ENCODE measurements at places on chromosomes 3 and 15.

GRCh38 chr3:103904991-103905390, 1461.7 kb upstream of the ALCAM start:
- no peak for DNase-seq

DNA sequence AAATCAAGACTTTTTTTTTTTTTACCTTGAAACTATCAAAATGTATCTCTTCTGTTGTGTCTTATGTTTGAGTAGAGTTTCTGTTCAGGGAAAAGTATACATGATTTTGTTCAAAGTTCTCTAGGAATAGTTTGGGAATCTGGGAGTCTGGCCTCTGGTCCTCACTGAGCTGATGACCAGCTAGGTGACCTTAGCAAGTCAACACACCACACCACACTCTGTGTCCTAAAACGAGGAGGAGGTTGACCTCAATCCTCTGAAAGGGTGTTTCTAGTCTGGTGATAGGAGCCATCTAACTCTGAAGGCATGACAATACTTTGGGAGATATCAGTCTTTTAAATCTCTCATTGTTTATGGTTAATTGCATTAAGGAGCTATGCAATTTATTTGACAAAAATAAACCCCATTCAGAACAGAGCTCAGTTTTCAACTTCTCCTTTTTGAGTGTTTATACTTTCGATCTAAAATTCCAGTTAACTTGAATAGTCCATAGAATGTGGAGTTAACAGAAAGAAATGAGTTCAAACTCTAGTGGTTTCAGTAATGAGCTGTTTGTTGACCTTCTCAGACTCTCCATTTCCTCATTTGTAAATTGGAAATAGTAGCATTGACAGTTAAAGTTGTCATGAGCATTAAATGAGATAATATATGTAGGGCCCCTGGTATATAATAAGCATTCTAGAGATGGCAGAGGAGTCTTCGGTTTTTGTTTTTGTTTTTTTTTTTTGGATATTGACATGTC, 112.2 kb upstream of the LRRN1 start:
- no peak for DNase-seq

DNA sequence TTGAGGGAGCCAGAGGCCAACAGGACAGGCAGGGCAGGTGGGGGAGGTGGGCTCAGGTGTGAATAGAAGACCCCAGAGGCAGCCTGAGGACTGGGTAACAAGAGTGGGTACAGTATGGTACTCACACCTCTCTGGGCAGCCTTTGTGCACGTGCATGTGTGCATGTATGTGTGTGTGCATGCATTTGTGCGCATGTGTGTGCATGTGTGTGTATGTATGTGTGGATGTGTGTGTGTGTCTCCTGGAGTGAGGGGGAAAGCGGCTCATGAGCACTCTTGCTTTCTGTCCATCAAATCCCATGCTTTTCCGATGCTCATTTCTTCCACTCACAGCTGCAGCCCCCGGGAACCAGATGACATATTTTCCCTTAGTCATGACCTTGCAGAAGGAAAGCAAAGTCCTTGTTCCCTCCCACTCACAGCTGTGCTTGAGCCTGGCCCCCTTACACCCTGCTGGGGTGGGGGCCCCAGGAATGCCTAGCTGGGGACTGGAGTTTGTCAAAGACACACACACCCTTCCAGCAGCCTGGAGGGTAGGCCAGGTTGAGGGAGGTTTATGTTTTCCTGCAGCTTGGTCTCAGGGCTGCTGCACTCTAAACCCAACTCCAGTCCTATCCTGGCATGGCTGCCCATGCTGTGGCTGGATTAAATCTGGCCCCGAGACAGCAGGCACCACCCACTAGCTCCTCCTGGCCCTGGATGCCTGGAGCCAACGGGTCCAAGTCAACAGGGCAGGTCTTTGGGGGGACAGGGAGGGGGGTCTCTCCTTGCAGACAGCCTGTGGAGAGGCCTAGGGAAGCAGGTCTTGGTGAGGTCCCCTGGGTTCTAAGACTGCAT, 22.5 kb downstream of the CCDC33 start:
- peak; percentile 45 for DNase-seq

DNA sequence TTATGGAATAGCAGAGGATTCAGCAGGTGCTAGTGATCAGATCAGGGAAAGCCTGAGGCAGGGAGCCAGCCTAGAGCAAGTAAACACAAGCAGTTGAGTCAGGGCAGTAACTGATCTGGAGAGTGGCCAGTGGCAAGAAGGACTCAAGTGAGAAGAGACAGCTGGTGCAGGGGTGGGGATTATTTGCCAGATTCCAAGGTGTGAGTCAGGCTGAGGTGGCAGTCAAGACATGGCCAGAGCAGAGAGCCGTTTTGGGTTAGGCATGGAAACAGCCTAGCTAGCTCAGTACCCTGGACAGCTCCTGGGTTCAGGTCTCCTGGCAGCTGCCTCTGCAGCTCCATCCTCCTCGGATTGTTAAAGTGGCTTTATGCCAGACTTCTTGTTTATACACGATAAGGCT, 281.9 kb upstream of the ONECUT1 start:
- DNase-seq, result no peak

- no peak for DNase-seq
These were observed 512.1 kb downstream of the ROBO1 start for GRCh38 chr3:79255702-79256101.

DNA sequence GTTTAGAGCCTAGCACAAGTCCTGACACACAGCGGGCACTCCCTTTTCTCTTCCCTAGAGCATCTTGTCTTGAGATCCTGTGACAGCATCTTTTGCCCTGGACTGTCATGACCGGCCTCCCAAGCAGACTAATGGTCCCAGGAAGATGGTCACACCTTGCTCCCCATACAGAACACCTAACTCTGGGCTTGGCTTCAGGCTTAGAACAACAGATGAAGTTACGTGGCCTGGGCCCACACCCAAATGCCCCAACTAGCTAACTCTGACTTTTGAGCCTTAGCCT, 781 bp upstream of the IP6K1 start:
- no peak for DNase-seq

- no peak for DNase-seq
These were observed 32.7 kb upstream of the DCUN1D1 start for GRCh38 chr3:183013074-183013473.

- DNase-seq, result no peak
These were observed 212.2 kb upstream of the GPR149 start for GRCh38 chr3:154642145-154642544.

DNA sequence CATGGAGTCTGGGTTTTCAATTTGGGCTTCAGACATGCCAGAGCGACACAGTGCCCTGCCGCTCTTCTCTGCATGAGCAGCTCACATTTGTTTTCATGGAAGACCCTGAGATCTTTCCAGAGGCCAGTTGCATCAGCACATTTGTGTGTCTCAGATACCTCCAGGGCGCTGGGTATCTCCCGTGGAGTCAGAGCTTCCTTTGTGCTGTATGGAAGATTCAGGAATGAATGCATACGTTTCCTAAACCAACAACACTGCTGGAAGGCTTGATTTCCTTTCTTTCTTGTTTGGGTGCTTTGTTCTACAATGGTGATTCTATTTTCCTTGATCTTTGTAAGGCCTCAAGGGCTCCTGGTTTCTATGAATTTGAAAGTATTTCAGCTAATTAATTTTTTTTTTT, 106.5 kb downstream of the CACNA2D3 start:
- DNase-seq, result no peak

DNA sequence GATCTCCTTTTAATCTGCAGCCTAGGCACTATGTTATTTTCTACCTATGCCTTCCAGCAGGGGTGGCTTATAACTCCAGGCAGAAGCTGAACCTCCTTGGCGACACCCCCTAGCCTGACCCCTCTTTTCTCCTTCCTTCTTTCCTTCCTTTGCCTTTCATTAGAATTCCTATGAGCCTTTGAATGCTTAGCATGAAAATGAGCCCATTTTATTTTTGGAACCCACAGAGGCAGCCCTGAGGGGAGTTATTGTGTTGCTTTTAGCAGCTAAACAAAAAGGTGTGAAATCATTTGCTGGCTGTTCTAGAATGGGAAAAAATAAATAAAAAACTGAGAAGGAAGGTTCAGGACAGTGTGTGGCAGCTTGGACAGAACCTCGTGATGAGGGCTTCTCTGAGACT, 164.6 kb upstream of the ICE2 start:
- no peak for DNase-seq

- DNase-seq, result no peak
These were observed 284 bp upstream of the TSC22D2 start for GRCh38 chr3:150407808-150408220.

DNA sequence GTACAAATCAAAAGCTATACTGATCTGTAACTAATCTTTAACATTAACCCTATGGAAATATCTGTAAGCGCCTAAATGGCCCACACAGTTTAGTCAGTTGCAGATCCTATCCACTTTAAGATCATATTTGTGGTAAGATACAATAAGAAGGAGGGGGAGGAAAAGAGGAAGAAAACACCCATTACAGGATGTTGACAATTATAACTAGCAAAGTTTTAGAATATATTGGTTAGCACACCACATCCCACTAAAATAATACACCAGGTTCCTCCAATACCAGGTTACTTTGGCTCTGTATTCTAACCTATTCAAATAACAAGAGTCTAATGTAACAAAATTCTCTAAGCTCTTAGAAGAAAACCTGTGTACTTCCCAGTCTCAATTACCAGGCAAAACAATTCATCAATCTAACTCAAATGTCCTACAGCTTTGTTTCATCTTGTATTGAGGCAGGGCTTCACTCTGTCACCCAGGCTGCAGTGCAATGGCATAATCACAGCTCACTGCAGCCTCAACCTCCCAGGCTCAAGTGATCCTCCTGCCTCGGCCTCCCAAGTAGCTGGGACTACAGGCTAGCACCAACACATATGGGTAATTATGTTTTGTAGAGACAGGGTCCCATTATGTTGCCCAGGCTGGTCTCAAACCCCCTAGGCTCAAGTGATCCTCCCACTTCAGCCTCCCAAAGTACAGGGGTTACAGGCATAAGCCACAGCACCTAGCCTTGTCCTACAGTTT, 4.2 kb downstream of the SLC4A7 start:
- no peak for DNase-seq

DNA sequence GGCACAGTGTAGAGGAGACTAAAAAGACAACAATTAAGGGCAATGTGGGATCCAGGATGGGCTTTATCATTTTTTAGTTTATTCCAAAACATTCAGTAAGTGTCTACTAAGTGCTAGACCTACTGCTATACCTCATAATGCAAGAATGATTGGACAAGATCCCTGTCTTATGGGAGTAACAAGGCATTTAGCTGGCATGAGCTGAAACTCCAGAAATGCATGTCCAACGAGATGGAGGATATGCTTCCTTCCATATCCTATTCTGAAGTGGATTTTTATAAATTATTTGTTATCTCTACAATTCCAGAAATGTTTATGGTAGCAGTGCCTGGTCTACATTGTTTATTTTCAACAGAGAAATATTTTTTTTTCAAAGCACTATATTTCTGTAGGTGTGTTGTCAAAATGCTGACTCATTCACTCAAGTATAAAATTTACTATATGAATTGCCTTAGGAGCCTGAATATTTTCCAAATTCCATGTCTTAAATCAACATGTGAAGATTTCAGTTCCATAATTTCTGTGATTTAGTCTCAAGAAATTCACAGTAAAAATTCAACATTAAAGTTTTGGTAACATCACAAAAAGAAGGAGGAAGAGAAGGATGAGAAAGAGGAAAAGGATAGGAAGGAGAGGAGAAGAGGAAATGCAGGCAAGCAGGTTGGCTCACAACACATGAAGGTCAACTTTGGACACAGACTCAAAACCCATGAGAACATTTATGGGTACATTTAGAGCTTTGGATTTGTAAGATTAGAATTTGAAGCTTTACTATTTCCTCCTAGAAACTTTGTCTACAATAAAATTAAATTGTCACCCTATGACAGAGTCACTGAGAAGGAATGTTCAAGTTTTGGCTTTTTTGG, 88.6 kb downstream of the P3H2 start:
- DNase-seq, result no peak

DNA sequence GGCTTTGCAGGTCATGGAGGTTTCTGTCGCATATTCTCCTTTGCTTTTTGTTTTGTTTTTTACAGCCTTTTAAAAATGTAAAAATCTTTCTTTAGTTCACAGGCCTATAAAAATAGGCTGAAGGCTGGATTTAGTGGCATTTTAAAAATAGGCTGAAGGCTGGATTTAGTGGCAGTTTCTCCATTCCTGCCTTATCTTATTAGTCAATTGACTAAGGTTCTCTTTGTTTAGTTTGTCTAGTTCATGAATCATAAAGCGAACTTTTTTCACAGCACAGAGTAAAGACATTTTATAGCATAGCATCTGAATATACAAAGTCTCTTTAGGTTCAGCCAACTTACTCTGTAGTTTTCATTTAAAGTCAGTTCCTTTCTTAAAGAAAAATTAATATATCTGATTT, 31.4 kb downstream of the AP4E1 start:
- DNase-seq, result no peak

- DNase-seq, result no peak
These were observed 806.9 kb downstream of the GRM7 start for GRCh38 chr3:7667774-7668173.

- no peak for DNase-seq
These were observed 6.9 kb upstream of the CFAP20DC start for GRCh38 chr3:59056706-59057105.

- no peak for DNase-seq
These were observed 1029.3 kb upstream of the CFAP20DC start for GRCh38 chr3:60079076-60079475.

DNA sequence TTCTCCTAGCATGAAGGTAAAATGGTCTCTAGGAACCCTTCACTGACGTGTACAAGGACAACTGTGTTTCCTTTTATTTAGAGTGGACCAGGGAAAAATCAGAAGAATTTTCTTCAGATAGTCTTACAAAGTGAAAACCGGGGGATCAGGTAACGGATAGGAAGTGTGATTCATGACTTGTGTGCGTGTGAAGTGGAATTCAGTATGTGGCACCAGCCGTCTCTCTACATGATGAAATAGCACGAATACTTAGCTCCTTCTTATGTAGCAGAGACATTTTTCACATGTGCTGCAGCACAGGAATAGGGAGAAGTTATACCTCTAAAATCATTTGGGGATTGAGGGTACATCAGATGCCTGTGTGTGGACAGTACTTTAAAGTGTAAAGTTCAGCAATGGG, 159.2 kb downstream of the MEX3B start:
- no peak for DNase-seq

- DNase-seq, result no peak
These were observed 10.4 kb downstream of the SLC12A8 start for GRCh38 chr3:125202197-125202596.

- no peak for DNase-seq
These were observed 22.0 kb downstream of the RAB27A start for GRCh38 chr15:55267401-55268175.

GRCh38 chr3:184508938-184509337, 52.6 kb upstream of the EPHB3 start:
- DNase-seq, result no peak

- DNase-seq, result no peak
These were observed 319.4 kb downstream of the NEK10 start for GRCh38 chr3:27049792-27050191.

GRCh38 chr3:186180891-186181481, 72.1 kb upstream of the ETV5 start:
- DNase-seq, result no peak

- no peak for DNase-seq
These were observed 20.2 kb downstream of the SIN3A start for GRCh38 chr15:75431270-75431669.

GRCh38 chr3:183254487-183255347, 1.7 kb downstream of the B3GNT5 start:
- DNase-seq, result no peak

- no peak for DNase-seq
These were observed 37.8 kb downstream of the DLG1 start for GRCh38 chr3:197260491-197261163.

- no peak for DNase-seq
These were observed 34.6 kb downstream of the NBEAL2 start for GRCh38 chr3:47014036-47014435.

GRCh38 chr15:89184886-89185526, 36.4 kb downstream of the RLBP1 start:
- DNase-seq, result no peak

- DNase-seq, result no peak
These were observed 17.8 kb upstream of the THUMPD3 start for GRCh38 chr3:9345041-9345440.

Measured in ovary (tissue), 10 donors.